ENCODE measurements at places on chromosomes 5 and 9. TPM values are rescaled to one million over a fixed set of nuclear protein-coding genes. Genes with fewer than 3 reads are reported as not detected.
A peak's percentile ranks its signal among the peaks of the same experiment; 100 is the strongest.

MSX2 gene
- not detected for total RNA-seq

PCDHGA8 gene
- total RNA-seq, result 10.2 TPM

S1PR3 gene
- 6.6 TPM for total RNA-seq

IRX1 gene
- not detected for total RNA-seq

NUTM2F gene
- not detected for total RNA-seq

PCDHA6 gene
- 5.9 TPM for total RNA-seq

TAF11L5 gene
- not detected for total RNA-seq

ADAMTS6 gene
- total RNA-seq, result not detected

ZBTB5 gene
- 8.8 TPM for total RNA-seq

TAF11L12 gene
- not detected for total RNA-seq

MCTP1 gene
- total RNA-seq, result 3.6 TPM

SLC45A2 gene
- not detected for total RNA-seq

- no peak for DNase-seq
Observed at GRCh38 chr5:67265951-67266350, 69.4 kb upstream of the CD180 start.

GRCh38 chr9:132947756-132948155 is 3.3 kb upstream of the TSC1 start:
- DNase-seq, result no peak

GRCh38 chr5:141866096-141866495 is 12.1 kb downstream of the PCDH1 start:
- DNase-seq, result peak; percentile 91

DNA sequence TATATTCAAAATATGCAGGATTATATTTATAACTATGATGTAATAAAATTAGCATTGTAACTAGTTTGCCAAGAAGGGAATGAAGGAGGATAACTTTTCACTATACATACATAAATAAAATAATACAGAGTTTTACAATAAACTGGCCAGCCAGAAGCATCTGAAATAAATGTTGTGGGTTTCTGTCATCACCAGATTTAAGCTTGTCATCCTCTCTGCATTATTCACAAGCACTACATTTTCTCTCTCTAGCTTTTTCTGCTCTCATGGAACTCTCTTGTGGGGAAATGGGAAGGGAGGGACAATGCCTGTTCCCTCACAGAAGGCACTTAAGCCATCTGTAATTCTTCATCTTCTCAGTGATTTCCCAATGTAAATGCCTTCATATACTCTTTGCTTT is 626.8 kb downstream of the SEMA5A start:
- DNase-seq, result no peak

DNA sequence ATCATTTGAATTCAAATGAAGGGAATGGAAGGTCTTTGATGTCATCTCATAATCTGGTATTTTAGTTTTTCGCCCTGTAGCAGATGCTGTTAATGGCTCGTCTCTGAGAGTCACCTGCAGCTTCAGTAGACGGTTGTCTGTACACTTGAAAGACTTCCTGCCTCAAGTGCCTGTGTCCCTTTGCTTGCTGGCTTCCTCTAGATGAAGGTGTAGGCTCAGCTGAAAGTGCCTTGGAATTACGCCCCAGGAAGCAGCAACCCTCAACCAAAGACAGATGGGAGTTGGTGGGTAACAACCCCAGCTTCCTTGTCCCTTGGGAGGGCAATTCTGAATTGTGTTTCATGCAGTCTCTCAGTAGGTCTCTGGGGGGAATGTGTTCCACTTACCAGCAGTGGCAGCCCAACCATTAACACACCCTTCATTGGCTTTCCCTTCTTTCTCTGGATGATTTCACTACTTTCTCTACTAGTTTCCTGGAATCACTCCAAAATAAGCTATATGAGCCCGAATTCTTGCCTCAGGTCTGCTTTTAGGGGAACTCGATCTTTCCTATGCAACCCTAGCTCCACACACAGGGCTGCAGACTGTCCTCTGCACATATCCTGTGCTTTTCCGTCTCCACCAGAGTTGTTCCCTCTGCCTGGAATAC is 395.6 kb downstream of the DMAC1 start:
- DNase-seq, result no peak

DNA sequence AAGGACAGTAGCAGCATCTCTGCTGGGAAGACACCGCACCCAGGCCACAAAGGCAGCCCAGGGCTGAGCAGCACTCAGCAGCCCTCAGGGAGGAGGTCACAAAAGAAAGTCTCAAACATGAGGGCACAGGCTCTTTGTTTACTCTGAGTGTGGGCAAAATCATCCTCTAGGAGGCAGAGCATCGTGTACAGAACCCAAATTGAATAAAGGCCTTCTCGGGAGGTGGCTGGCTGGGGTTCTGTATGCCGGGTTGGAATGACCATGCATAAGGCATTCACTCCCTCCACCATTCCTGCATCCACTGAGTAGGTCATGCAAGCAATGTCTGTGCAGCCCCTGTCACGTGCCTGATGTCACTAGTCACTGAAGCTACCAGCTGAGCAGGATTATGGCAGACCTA is 412.8 kb downstream of the SPOCK1 start:
- DNase-seq, result no peak

GRCh38 chr5:170438581-170438980 is 49.4 kb upstream of the KCNMB1 start:
- DNase-seq, result no peak

GRCh38 chr5:59104400-59105127 is 521.7 kb downstream of the RAB3C start:
- DNase-seq, result no peak

- DNase-seq, result peak; percentile 10
Observed at GRCh38 chr9:113989714-113990569, 88.2 kb downstream of the AMBP start.

DNA sequence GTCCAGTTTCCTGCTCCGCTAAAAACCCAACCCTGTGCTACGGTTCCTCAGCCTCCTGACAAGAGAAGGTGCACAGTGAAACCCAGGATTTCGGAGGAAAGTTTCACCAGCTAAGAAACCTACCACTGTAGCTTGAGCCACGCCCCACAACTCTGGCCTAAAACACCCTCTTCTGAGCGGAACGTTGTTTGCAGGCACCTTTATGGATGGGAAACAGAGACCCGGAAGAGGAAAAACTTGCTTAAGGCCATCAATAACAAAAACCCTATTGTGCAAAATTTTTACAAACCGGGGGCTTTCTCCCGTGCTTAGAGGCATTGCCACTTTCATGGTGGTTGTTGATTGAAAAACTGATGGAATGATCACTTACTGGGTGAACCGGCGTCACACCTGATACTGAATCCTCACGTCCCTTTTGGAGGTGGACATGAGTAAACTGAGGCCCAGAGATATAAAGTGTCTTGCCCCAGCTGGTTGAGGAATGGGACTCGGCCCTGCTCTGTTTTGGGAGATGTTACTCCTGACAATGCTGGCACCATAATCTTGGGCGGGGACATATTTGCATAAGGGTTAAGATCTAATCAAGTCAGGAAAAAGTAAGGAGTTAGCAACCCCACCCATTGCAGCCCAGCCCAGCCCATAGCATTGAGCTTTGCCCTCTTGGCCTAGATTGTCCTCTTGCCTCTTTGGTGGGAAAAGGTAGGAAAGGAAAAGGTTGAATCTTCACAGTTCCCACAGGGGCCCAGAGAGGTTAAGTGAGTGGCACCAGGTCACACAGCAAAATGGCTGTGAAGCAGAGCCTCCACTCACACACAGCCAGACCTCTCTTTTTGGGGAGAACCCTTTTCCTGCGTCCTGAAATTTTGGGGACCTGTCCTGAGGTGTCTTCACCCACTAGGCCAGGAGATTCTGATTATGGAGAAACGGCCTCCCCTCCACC is 23.2 kb upstream of the PTGS1 start:
- peak; percentile 32 for DNase-seq

DNA sequence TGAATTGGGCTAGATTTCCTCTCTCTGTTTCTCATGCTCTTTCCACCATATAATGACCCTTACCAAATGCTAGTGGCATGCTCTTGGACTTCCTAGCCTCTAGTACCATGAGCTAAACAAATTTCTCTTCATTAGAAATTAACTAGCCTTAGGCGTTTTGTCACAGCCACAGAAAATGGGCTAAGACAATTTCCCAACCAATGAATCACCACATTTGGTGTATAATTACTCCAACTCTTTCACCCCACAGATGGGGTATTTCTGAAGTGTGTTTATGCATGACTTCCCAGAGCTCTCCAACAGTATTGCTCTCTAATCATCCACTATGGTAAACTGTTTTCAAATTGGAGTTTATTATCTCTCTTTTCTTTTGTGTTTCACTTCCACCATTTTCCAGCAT is 1041.1 kb upstream of the COX7C start:
- DNase-seq, result no peak

- no peak for DNase-seq
Observed at GRCh38 chr5:92992073-92992472, 588.9 kb downstream of the NR2F1-AS1 start.

GRCh38 chr9:127522727-127523126 is 71.4 kb downstream of the LRSAM1 start:
- DNase-seq, result no peak

DNA sequence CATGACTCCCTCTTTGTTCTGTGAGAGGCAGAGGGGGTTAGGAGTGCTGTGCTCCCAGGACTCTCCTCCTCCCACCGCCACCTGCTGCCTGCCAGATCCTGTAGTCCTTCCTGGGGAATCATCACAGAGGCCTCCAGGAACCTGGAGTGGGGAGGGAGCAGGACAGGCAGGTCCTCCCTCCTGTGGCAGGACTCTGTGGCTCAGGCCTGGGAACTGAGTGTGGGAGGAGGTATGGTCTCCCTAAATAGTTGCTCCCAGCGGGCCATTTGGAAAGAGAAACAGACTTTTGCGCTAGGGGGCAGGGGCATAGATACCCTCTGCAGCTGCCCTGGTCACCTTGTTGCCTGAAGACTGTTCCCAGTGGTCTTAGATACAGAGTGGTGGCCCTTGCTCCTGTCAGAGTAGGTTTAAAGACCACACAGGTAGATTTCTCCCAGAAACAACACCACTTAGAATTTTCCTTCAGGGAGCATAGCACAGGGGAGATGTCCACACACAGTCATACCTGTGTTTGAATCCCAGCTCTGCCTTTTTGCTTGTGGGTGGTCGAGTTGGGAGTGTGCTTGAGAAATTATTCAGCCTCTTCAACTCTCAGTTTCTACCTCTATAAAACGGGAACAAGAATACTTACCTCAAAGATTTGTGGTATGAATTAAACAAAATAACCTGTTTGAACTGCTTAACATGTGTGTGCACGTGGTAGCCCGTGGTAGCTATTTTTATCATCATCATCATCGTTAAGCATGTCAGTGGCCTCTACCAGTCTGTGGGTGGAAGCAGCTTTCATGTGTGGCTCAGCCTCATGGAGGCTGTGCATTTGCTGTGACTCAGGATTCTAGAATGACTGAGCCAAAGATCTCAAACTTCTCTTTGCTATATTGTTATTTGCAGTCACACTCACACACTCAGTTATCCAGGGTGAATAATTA is 55.8 kb downstream of the SLC22A5 start:
- no peak for DNase-seq

GRCh38 chr9:35353731-35354365 is 136.1 kb upstream of the RUSC2 start:
- DNase-seq, result no peak

DNA sequence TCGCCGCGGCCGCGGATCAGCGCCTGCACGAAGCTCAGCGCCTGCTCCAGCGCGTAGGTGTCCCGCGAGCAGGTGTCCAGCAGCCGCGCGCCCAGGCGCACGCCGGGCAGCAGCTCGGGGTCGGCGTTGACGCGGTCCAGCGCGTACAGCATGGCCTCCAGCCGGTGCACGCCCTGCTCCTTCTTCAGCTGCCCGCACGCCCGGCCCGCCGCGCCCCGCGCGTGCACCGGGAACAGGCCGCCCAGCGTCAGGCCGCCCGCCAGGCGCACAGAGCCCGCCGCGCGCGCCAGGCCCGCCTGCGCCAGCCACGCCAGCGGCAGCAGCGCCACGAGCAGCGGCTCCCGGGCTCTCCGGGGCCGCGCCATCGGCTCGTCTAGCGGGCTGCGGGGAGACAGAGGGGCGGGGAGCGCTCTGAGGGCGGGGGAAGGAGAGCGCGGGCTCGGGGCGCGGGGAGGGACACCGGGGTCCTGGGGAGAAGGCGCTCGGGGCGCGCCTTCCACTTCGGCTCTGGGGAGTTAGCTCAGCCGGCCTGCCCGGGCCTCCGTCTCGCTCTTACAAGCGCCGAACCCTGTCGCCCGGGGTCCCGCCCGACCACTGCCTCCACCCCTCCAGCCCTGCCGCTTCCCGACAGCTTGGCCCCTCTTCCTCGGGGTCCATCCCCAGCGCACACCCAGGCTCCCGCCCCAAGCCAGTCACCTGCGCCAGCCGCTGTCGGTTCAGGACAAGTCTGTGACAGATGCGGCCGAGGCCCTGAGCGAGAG is at the start of gene GRM6:
Gene GRM6, minus strand, starts transcription at position 741 of the 761 bp plus-strand sequence. Its CDS starts 376 bp downstream, at position 365.
- no peak for DNase-seq

- DNase-seq, result no peak
Observed at GRCh38 chr5:74638970-74639806, 1.3 kb downstream of the ENC1 start.

- DNase-seq, result no peak
Observed at GRCh38 chr9:78235256-78235761, 566 bp upstream of the CEP78 start.

DNA sequence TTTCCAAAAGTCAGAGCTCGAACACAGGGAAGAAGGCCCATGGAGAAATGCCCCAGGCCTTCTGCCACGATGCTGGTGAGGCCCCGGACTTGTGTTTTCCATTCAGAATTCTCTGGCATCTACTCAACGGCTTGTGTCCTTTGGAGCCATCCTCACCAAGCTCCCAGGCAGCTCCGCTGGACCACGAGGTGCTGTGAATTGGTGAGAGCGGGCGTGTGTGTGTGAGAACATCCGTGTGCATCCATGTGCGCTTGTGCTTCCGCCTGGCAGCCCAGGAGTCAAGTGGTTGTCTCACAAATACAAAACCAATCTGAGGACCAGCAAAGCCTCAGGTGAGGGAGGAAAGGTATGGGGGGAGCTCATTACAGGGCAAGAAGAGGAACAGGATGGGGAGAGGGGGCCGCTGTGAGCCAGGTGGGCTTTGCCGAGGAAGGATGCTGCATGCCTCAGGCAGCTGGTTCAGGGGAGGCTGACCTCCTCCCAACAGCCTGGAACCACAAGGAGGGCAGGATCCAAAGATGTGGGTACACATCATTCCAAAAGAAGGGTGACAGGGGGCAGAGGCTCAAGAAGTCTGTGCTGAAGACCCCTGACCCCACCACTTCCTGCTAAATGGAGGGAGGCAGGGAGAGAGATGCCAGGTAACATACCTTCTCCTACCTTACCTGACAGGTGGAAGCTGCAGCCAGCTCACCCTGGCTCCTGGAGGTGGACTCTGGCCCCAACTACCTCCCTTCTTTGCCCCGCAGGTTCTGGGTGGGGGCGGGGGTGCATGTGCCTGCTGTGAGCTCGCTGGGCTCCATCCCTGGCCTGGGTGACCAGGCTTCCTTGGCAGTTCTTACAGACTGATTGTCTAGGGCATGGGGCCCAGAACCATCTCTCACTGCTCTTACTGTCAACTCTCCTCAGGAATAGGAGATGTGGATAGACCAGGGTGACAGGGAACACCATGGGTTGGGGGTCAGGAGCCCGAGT is 196.3 kb downstream of the PAX5 start:
- no peak for DNase-seq
